ENCODE measurements at places on chromosomes 2 and 18. TPM values are rescaled to one million over a fixed set of nuclear protein-coding genes. Genes with fewer than 3 reads are reported as not detected.

GRCh38 chr2:9714630-9715214, 83.9 kb upstream of the YWHAQ start:
- no peak for DNase-seq

DNA sequence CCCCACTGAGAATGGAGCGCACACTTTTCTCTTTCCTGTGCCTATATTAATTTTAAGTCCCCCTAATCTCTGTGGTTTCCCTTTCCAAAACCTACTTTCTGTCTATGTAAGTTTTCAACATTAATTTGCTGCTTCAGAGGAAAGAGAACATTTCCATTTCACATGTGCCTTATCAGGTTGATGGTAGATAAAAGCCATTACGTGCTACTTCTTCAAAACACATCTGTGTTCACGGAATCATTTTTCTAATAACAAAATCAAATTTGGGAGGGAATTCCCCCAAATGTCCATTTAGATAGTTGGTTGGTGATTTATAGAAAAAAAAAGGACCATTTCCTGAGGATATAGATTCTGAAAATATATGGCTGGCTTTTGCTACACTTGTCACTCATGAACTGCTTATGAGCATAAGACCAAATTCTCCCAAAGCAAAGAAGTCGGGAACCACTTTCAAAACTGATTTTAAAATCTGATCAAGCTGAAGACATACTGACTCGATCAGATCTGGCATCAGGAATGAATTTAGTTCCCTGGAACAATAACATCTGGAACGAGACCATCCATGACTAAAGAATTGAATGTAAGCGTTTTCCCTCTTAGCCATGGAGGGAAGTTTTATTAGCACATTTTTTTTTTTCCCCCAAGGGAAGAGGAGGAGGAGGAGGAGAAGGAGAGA, 8.2 kb downstream of the PTGR3 start:
- no peak for DNase-seq

- DNase-seq: no peak
These were observed 73.7 kb upstream of the PIK3C3 start for GRCh38 chr18:41881285-41881684.

- DNase-seq: no peak
These were observed 92.7 kb upstream of the MGAT5 start for GRCh38 chr2:134161170-134161547.

Gene CTAGE1
- total RNA-seq: not detected
